ENCODE measurements at places on chromosomes 4 and X. TPM values are rescaled to one million over a fixed set of nuclear protein-coding genes. Genes with fewer than 3 reads are reported as not detected.

- no peaks in the 10 kb centered on the region for H3K36me3 ChIP-seq
- no peak overlapping the region for H3K27ac ChIP-seq
- no peak for DNase-seq
- H3K27me3 ChIP-seq = no peaks in the 10 kb centered on the region
- H3K4me1 ChIP-seq = no peaks in the 10 kb centered on the region
Observed at GRCh38 chr4:74297539-74297938, 10.7 kb upstream of the EPGN start.

- H3K27ac ChIP-seq = no peak overlapping the region
- DNase-seq = no peak
- H3K4me3 ChIP-seq = no peak overlapping the region
- no peaks in the 10 kb centered on the region for H3K27me3 ChIP-seq
- H3K4me1 ChIP-seq = no peaks in the 10 kb centered on the region
- H3K36me3 ChIP-seq = no peaks in the 10 kb centered on the region
Observed at GRCh38 chrX:150506486-150506885, 61.9 kb upstream of the MTM1 start.

GRCh38 chrX:118538386-118538785 is 42.8 kb downstream of the DOCK11 start:
- no peak for DNase-seq
- no peak overlapping the region for H3K4me3 ChIP-seq
- H3K27ac ChIP-seq = no peak overlapping the region
- H3K4me1 ChIP-seq = no peaks in the 10 kb centered on the region
- no peaks in the 10 kb centered on the region for H3K36me3 ChIP-seq
- H3K27me3 ChIP-seq = no peaks in the 10 kb centered on the region

- no peak overlapping the region for H3K4me3 ChIP-seq
- no peak overlapping the region for H3K27ac ChIP-seq
- H3K27me3 ChIP-seq = no peaks in the 10 kb centered on the region
Observed at GRCh38 chr4:148834804-148835631, 392.8 kb upstream of the NR3C2 start.

- H3K27ac ChIP-seq = no peak overlapping the region
- H3K27me3 ChIP-seq = no peaks in the 10 kb centered on the region
- DNase-seq = no peak
- no peak overlapping the region for H3K4me3 ChIP-seq
Observed at GRCh38 chr4:52964011-52964410, 101.9 kb downstream of the RASL11B start.

DNA sequence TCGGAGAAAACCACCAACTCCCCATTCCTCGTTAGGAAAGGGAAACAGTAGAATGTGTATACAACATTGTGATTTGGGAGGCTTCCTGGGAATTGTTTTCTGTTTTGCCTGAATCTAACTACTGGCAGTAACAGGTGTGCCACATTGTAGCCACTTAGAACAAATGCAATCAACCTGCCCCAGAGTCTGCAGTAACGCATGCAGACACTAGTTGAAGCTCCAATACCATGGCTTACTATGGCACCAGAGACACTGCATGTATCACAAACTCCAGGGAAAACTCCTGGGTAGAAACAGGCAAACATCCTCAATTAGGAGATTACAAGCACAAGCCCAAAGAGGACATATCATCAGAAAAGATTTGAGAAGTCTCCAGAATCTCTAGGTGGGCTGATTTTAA is 154.2 kb upstream of the NEIL3 start:
- no peaks in the 10 kb centered on the region for H3K4me1 ChIP-seq
- H3K4me3 ChIP-seq = no peak overlapping the region
- no peak overlapping the region for H3K27ac ChIP-seq

GRCh38 chr4:26290321-26290720 is 30.5 kb upstream of the RBPJ start:
- no peak overlapping the region for H3K27ac ChIP-seq
- H3K27me3 ChIP-seq = no peaks in the 10 kb centered on the region
- no peaks in the 10 kb centered on the region for H3K4me1 ChIP-seq
- H3K4me3 ChIP-seq = no peak overlapping the region

Gene SRPK3
- 8.0 TPM for total RNA-seq

DNA sequence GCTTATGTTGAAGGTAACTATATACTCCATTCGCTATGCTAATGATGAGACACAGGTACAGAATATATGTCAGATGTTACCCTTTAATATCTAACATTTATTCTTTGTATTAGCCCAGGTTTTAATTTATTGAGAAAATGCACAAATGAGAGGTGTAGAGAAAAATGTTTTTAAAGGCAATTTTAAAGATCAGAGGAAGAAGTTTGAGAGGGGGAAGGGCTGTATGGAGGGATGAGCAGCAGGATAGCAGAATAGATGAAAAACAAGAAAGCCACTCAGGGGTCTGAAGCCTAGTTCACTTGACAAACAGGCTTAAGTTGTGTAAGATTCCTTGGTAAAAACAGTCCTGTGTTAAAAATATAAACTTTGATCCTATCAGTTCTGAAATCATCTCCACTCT is 3.7 kb downstream of the MAB21L2 start:
- no peak overlapping the region for H3K27ac ChIP-seq
- H3K36me3 ChIP-seq = no peaks in the 10 kb centered on the region
- no peaks in the 10 kb centered on the region for H3K4me1 ChIP-seq
- H3K4me3 ChIP-seq = no peak overlapping the region
- H3K27me3 ChIP-seq = no peaks in the 10 kb centered on the region
